GM10248 (cell line): ENCODE measurements at places on chromosomes 12 and 14.

GRCh38 chr12:104182144-104182543 is 33.4 kb upstream of the TXNRD1 start:
- DNase-seq, result no peak

- DNase-seq, result no peak
Observed at GRCh38 chr12:99605-100004, 33.0 kb downstream of the IQSEC3 start.

DNA sequence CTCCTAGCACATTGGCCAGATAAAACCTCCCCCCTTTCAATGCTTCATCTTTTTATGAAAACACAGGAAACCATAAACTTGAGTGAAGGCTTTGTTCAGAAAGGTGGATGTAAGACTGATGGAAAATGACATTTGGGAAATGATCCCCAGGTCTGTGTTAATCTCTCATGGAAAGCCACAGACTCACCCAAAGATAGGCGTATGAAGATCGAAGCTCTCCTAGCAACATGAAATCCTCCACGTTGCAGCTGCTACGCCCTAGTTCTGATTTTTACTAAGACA is 63.4 kb upstream of the PTGR2 start:
- no peak for DNase-seq

- no peak for DNase-seq
Observed at GRCh38 chr14:84792722-84793410, 737.1 kb upstream of the FLRT2 start.

DNA sequence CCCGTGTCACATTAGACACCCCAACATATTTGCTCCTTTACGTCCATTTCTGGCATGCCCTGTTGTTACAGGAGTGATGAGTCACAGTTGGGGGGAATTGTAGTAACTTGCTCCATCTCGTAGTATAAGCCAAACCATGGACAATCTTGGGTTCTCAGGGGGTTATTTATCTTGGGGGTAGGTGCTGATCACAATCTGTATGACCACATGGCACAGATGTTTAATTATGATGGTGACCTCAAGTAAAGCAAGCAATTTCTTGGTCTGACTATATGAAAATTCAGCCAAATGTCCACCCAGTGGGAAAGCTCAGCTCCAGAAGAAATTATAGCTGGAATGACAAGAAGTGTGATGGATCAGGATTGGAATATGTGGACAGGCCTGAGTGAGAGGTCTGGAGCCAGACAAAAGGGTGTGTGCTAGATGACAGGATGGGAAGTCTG is 32.1 kb upstream of the STON2 start:
- DNase-seq, result no peak

GRCh38 chr14:38958589-38958988 is 144.4 kb downstream of the SEC23A start:
- DNase-seq, result no peak

GRCh38 chr12:110010853-110011723 is 11.9 kb downstream of the ANKRD13A start:
- DNase-seq, result peak; percentile 46

- DNase-seq, result no peak
Observed at GRCh38 chr12:13283867-13284266, 87.3 kb downstream of the EMP1 start.

- no peak for DNase-seq
Observed at GRCh38 chr12:75888874-75889613, 142.5 kb downstream of the PHLDA1 start.

GRCh38 chr14:26067786-26068459 is 529.9 kb downstream of the NOVA1 start:
- DNase-seq, result no peak

- DNase-seq, result no peak
Observed at GRCh38 chr14:23436327-23437132, 1.1 kb upstream of the MYH7 start.

DNA sequence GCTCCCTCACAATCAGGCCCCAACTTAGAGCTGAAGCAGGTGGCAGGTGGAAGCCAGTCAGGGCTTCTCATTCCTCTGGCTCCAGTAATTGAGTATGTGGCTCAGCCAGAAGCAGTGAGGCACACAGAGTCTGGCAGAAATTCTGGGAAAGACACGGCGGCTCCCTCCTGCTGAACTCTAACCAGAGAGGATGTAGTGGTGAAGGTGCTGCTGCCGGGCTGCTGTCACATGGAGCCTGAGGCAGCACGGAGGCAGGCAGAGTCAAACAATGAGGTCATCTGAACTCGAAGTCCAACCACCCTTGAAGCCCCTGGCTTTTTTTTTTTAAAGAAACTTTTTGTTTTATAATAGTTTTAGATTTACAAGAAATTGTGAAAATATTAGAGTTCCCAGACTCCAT is 33.4 kb upstream of the SMOC1 start:
- no peak for DNase-seq

- DNase-seq, result no peak
Observed at GRCh38 chr14:104464907-104465306, 114.7 kb upstream of the C14orf180 start.

- no peak for DNase-seq
Observed at GRCh38 chr14:50006141-50006540, 110.2 kb downstream of the VCPKMT start.

- DNase-seq, result no peak
Observed at GRCh38 chr14:56807386-56808109, 2.7 kb downstream of the OTX2 start.

GRCh38 chr12:117038919-117039318 is 60.3 kb downstream of the TESC start:
- DNase-seq, result no peak

GRCh38 chr12:26749781-26750180 is 83.2 kb downstream of the ITPR2 start:
- DNase-seq, result peak; percentile 39

DNA sequence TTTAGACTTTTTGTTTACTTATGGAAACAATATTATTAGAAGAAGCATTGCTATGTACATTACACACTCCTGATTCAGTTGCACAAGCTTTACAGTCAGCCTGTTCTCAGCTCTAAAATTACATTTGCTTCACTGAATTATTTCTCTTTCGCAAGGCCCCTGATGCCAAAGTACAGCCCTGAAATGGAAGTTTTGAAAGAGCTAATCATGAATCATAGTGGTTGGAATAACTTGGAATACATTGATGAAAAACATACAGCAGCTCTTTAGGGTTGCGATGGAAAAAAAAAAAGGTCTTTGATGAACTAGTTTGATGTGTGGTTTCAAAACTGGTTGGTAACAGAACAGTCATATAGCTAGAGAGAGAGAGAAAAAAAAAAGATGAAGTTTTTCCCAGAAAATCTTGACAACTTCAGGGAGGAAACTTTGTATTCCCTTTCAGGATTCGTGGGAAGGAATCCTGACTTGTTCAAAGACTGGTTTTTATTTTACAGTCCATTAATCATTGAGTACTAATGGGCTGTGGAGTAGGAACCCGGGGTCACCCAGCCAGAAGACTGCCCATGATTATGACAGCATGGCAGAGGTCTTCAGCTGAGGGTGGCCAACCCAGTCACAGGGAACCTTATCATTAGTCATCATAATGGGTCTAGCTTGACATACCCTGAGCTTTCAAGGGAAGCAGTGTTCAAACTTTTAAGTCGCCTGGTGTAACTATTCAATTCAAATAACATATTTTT is 460.1 kb downstream of the NAV3 start:
- no peak for DNase-seq

DNA sequence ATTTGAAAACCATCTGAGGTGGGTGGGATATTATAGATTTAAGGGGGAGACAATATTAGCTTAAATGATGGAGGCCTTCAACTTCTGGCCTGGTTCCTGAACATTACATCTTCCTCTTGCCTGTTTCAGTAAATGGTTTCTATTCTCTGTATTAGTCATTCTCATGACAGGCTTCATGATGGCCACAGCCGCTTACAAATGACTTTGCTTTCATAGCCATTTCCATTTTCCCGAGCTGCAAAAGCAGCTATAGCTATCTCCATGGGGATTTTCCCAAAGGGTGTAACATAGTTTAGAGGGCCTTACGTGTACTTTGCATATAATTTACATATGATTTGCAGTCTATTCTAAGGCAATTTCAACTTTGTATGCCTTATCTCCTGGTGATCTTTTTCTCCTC is 121.8 kb downstream of the NRXN3 start:
- peak; percentile 21 for DNase-seq

DNA sequence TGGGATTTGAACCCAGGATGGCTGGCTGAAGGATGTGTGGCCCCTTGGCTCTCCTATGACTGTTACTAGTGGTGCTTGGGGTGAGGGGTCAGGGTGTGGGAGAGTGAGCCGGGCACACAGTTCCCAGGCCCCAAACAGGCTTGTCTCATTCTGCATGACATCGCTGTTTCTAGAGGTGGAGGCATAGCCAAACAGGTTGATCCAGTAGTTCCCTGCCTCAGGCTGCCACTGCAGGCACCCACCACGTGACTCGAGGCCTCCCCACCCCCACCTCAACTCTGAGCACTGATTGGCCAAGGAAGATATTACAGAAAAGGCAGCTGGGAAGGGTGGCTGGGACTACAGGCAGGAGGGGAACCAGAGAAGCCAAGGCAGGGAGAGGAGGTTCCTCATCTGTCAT is 102.6 kb downstream of the NCOR2 start:
- no peak for DNase-seq

DNA sequence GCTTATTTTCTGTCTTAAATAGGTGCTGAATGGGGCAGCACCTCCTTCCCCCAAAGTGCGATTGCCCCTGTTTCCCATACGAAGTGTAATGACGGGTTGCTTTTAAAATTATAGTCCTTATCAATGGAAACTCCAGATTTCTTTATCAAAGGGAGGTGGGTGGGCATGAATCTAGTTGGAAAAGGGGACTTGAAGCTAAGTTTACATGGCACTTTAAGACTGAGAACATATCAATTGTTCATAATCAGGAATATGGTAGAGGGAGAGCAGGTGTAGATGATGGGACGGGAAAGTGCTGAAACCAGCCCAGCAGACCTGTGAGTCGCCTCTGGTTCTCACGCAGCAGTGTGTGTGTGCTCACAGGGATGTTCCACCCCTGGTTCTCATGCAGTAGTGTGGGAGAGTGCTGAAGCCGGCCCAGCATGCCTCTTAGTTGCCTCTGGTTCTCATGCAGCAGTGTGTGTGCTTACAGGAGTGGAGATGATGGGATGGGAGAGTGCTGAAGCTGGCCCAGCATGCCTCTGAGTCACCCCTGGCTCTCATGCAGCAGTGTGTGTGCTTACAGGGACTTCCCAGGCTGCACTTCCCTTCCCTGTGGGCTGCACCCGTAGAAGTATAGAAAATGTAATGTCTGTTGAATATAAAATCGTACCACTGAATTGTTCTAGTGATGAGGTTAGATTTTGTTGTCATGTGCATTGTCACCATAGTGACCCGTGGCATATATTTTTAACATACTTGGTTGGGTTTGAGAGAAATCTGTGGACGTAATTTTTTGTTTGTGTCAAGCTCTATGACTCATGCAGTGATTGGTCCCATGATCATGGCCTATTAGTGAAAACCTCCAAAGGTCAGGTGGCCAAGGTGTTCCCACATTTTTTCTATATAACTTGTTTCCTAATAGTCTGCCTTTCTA is 51.6 kb downstream of the GPATCH2L start:
- peak; percentile 59 for DNase-seq

DNA sequence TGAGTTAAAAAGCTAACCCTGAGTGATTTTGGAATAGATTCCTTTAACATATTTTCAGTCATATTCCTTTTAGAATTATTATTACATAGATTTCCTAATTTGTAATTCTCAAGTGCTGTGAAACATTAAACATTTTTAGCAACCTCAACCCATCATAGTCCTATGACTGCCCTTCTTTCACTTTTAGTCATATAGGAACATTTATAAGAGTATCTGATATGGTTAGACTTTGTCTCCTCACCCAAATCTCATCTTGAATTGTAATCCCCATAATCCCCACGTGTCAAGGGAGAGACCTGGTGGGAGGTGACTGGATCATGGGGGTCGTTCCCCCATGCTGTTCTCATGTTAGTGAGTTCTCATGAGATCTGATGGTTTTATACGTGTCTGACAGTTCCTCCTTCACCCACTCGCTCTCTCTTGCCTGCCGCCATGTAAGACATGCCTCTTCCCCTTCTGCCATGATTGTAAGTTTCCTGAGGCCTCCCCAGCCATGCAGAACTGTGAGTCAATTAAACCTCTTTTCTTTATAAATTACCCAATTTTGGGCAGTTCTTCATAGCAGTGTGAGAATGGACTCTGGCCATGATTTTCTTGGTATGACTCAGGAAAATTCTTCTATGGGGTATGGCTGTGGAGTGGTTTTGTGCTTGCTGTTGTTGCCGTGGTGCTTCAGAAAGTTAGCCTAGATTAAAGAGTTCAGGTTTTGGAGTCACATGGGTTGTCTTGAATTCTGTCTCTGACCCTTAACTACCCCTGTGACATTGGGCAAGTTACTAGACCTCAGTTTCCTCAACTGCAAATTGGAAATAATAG is 83.9 kb downstream of the FUT8 start:
- DNase-seq, result no peak

DNA sequence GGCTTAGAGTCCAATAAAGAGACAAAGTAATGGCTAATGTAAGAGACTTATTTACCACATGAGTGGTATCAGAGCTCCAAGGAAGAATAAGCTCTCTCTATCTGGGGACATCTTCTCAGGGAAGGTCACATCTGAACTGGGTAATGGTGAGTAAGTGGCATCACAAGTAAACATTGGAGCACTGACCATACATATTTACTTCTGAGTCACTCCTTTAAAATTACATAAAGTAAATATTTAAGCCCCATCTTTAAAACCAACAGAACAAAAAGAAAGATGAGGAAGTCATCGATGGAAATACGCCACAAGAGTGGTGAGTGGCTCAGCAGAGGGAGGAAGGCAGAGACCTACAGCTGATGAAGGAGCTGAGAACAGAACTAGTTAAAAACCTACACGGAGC is 159.9 kb downstream of the DUSP6 start:
- no peak for DNase-seq

GRCh38 chr12:47770086-47770726 is 2.8 kb upstream of the SLC48A1 start:
- no peak for DNase-seq

DNA sequence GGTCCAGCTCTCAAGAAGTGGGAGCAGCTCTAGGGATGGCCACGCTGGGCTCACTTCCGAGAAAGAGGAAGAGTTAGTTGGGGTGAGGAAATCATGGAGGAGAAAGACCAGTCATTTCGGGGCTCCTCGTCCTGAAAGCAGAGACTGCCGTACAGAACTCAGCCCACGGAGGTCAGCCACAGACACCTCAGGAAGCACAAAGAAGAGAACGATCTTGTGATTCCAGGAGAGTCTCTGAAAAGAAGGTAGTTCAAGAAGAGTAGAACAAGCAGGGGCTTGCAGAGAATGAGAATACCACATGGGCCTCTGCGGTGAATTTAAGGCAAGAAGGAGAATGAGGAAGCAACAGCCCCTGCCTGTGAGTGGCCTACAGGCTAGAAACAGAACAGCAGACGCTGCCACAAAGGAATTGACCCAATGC is 311.9 kb downstream of the CACNA1C start:
- DNase-seq, result no peak

GRCh38 chr12:56766535-56766934 is 3.4 kb downstream of the HSD17B6 start:
- DNase-seq, result peak; percentile 81

- DNase-seq, result no peak
Observed at GRCh38 chr12:41034686-41035085, 153.4 kb upstream of the PDZRN4 start.
